ENCODE measurements at places on chromosomes 4 and X.
A peak's percentile ranks its signal among the peaks of the same experiment; 100 is the strongest.

- no peak for DNase-seq
These were observed 14.6 kb upstream of the NKX3-2 start for GRCh38 chr4:13558881-13559280.

GRCh38 chr4:56247646-56248045 is 139.6 kb downstream of the AASDH start:
- no peak for DNase-seq

DNA sequence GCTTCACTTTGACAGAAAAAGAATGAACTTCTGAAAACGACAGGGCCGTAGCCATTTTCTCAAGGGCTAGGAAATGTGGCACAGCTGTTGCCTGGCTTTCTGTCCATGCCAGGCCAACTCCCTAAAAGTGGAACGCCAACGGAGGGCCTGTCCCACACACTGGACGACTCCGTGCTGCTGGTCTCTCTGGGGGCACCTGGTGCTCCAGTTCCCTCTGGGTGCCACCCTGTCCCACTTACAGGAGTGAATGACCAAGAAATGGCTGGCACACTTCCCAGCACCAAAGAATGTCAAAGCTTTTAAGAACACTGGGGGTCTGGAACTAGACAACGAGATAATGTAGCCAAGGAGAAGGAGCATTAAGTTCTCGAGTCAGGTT is 40.9 kb downstream of the GATB start:
- DNase-seq = no peak

GRCh38 chrX:120604361-120604782 is 471 bp downstream of the MCTS1 start:
- peak; percentile 10 for DNase-seq

- no peak for DNase-seq
These were observed 237.5 kb upstream of the DIAPH2 start for GRCh38 chrX:96447161-96447560.

DNA sequence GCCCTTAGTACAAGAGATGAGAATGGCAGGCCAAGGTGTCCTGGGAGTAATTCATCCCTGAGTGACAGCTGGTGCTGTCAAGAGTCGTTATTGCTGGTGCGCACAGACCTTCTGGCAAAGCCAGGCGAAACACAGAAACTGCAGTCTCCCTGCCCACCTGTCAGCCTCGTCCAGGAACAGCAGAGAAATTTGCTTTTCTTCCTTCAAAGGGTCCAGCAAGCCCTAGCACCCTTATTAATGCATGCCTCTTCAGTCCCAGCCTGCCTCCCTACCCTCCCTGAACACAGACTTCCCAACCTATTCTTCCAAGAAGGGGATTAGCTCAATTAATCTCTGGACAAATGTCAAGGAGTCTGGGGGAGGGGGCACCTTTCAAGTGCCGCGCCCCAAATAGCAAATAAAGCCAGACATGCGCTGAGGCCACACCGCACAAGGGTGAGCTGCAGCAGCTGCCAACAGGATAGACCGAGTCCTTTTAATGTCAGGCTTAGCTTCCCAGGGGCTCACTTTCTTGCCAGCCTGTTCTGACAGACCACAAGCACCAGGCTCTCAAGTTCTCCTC is 250.7 kb upstream of the RASGEF1B start:
- DNase-seq = no peak

GRCh38 chr4:164997941-164998340 is 20.5 kb upstream of the TRIM61 start:
- DNase-seq = no peak

DNA sequence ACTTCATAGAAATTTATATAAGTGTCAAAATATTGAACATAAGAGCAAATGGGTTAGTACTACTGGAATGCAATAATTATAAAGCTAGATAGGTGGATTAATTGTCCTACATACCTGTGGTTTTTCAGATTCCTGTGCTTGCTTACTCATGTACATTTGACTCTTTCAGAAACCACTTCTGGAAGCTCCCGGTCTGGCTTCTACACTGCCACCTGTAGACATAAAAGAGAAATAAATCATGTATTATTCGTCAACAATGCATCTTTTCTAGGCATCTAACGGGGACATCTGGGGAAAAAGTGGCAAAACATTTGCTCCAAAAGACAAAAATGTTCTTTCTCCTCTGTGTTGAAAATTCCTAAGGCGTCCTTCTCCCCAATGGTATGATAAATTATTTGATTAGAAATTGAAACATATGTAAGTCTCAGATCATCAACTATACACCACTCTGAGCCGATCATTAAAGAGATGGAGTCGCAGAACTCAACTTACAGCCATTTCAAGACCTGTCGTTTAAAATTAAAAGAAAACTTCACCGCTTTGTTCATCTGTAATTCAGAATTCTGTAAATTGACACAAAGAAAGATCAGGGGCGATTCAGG is 648.7 kb upstream of the DIPK2B start:
- DNase-seq = no peak

GRCh38 chr4:43362875-43363636 is 470.5 kb downstream of the GRXCR1 start:
- no peak for DNase-seq

- no peak for DNase-seq
These were observed 338.1 kb downstream of the BCOR start for GRCh38 chrX:39759526-39760224.

DNA sequence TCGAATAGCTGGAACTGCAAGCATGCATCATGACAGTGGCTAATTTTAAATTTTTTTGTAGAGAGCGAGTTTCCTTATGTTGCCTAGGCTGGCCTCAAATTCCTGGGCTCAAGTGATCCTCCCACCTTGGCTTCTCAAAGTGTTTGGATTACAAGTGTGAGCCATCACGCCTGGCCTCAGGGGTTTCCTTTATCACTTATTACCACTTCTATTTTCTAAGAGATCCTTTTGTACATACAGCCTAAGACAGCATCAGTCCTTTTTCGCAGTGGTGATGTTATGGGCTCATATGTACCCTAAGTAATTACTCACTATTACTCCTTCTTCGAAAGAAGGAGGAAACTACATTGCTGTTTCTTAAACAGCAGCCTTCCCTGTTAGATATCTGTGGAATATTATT is 54.1 kb upstream of the CDKN2AIP start:
- DNase-seq = no peak

DNA sequence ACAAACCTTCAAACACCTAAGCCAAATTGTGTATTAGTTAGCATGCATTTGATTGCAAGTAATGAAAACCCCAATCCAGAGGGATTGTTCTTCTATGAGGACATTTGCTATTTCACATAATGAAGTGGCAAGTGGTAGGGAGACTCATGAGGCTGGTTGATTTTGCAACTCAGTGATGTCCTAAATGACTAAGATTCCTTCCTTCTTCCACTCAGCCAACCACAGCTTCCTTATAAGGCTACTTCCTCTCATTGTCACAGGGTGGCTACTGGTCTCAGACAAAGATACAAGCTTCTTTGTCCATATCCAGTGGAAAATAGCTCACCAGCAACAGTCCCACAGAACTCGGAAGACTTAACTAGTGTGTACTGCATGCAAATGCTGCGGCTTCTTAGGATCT is 5.3 kb upstream of the OTC start:
- DNase-seq = no peak

GRCh38 chr4:61443813-61444510 is 243.8 kb downstream of the ADGRL3 start:
- DNase-seq = no peak

DNA sequence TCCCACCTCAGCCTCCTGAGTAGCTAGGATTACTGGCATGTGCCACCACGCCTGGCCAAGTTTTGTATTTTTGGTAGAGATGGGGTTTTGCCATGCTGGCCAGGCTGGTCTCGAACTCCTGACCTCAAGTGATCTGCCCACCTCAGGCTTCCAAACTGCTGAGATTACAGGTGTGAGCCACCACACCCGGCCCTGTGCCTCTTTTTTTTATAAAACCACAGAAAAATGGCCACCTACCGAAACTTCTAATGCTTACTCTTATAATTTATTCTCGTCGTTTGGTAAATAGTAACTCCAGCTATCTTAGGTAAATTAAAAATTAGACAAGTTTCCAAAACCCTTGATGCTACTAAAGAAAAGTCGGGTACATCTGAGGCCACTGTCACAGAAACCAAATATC is 54.4 kb downstream of the IRF2 start:
- no peak for DNase-seq

GRCh38 chr4:83552924-83553323 is 17.0 kb downstream of the GPAT3 start:
- DNase-seq = no peak

Data from stimulated activated CD4-positive, alpha-beta T cell treated with anti-CD3 and anti-CD28 coated beads, Interleukin-12 subunit alpha, Interleukin-12 subunit beta, amount 100 ng/mL, for 48 hours (primary cell).